Stimulated activated CD8-positive, alpha-beta memory T cell treated with anti-CD3 and anti-CD28 coated beads, Interleukin-4, amount 100 ng/mL, for 1 hour (primary cell): ENCODE measurements at places on chromosomes 2 and 18.

GRCh38 chr2:54569745-54570301, 113.7 kb downstream of the SPTBN1 start:
- DNase-seq = no peak

GRCh38 chr2:4635289-4635688, 931.9 kb downstream of the DCDC2C start:
- DNase-seq = no peak

DNA sequence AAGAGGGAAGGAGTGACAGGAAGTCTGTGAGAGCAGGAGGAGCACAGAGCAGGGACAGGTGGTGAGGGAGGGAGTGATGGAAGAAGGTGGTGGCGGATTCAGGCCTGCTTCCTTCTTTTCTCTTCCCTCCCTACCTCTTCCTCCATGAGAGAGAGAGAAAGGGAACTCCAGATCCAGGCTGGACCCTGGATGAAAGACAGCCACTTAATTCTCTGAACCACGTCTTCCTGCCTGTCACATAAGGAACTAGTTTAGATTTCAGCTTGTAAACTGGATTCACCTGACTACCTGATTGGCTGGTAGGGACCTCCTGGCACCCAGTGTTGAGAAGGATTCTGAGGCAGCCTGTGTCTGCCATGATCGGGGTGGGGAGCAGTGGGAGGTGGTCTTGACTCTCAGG, 48.9 kb downstream of the PAX8 start:
- no peak for DNase-seq

GRCh38 chr2:238711346-238711745, 136.5 kb upstream of the TWIST2 start:
- DNase-seq = no peak

DNA sequence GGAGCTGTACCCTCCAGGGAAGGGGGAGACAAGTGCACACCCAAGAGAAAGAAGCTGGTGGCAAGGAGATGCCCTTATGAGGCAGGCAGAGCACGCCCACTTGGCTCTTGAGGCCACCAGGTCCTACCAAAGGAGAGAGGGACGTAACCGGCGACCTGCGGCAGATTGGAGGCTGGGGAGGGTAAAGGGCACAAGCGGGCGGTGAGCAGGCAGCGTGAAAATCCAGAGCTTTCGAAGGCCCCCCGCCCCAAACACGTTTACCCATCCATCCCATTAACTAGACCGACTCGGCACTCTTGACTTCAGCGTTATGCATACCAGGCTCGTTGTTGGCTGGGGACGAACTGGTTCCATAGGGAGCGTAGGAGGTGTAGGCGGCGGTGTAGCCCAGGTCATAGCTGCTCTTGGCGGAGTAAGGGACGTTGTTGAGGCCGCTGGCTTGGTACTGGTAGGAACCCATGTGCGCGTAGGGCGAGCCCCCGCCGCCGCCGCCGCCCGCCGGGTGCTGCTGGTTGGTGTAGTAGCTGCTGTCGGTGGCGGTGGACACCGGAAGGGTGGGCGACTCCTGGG, 794 bp downstream of the DLX2 start:
- DNase-seq = no peak

- no peak for DNase-seq
Measured at GRCh38 chr2:187055463-187055862, 206.5 kb upstream of the ZSWIM2 start.

DNA sequence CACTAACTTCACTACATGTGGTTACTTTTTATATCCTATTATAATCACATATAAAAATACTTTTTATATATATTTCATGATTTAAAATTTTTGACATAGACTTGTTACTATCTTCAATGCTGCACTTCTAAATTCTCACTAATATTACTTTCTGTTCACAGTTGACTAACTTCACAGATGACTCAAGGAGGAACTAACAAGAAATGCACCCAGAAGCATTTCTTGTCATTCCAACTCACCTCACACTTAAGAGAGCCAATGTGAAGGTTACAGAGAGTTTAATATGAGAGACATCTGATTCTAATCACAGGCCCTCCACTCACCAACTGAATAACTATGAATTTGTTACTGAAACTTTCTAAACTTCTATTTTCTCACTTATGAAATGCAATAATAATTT, 399.8 kb upstream of the SLC8A1 start:
- no peak for DNase-seq

- no peak for DNase-seq
Measured at GRCh38 chr2:101832114-101832513, 134.6 kb downstream of the MAP4K4 start.

- no peak for DNase-seq
Measured at GRCh38 chr2:62016957-62017356, 111.5 kb downstream of the COMMD1 start.

DNA sequence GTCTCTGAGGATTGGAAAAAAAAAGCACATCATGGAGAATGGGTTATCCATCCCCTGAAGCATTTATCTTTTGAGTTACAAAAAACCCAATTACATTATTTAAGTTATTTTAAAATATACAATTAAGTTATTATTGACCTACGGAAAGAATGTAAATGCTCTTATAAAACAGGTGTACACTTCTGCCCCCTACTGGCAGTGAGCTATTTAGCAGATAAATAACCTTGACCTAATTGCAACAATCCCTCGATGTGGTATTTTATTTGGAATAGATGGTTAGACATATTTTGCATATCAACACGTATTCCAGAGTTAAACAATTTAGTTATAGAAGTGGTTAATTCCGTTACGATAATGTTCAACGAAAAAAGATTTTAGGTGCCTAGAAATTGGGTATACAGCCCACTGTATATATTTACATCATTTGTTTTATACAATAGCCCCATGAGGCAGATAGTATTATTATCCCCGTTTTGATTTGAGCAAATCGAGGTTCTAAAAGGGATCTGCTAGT, 9.1 kb upstream of the DAW1 start:
- no peak for DNase-seq

DNA sequence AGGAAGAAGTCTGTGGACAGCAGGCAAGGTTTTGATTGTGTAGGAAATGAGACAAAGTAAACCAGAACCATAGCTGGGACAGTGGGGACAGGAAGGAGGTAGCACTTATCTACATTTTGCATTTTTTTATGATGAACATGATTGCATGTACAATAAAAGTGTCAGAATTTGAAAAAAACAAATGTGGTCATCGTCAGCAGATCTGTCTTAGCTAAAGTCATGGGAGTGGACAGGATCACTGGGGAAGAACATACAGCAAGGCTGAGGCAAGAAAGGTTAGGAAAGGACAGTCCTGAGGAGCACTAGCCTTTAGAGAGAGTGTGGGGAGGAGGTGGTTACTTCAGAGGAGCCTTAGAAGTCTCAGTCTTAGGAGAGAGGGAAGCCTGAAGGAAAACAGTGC, 35.1 kb upstream of the SLC14A2 start:
- no peak for DNase-seq

- no peak for DNase-seq
Measured at GRCh38 chr2:2230433-2230817, 100.7 kb downstream of the MYT1L start.

DNA sequence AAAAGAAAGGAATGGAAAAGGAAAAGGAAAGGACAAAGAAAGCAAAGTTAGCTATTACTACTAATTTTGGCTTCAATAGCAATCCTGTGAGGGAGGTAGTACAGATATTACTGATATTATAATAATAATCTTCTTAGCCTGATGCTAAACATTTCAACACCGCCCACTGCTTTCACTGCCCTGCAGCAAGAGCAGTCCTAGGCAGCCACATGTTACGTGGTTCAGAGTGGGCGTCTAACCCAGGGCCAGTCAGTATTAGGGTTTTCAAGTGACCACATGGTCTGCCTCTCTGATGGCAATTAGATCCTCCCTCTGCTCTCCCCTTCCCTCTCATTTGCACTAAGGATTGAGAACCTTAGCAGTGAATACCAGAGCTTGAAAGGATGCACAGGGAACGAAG, 83.7 kb upstream of the ZNF397 start:
- no peak for DNase-seq

- DNase-seq = no peak
Measured at GRCh38 chr2:167489325-167489724, 601.0 kb downstream of the XIRP2 start.

GRCh38 chr2:190693533-190694232, 44.8 kb downstream of the NAB1 start:
- DNase-seq = no peak

DNA sequence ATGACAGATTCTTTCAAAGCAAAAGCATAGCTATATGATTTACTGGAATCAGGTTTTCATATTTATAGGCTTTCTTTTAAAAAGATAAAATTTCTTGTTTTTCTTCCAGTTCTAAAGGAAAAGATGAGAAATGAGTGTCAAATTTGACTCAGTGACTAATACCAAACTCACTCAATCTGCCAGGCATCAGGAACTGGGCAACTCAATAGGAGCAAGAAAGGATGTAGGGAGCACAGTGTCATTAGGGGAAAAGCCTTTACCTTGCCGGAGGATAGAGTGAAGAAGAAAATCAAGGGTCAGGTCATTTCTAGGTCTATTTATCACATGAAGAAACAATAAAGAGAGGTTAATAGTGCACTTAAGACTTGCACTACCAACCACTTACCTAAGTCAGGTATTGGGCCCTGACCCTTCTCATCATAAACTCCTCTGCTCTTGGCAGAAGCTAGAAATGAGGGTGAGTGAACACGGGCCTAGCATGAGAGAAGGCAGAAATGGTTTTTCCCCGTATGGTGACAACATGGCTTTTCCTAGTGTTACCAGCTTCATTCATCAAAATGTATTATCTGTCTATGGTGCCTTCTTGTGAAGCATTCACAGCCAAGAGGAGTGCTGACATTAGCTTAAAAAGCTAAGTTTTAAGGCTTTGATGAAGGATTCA, 151.0 kb downstream of the ARHGAP15 start:
- no peak for DNase-seq

GRCh38 chr2:39435741-39436591, 1.1 kb downstream of the MAP4K3 start:
- no peak for DNase-seq

DNA sequence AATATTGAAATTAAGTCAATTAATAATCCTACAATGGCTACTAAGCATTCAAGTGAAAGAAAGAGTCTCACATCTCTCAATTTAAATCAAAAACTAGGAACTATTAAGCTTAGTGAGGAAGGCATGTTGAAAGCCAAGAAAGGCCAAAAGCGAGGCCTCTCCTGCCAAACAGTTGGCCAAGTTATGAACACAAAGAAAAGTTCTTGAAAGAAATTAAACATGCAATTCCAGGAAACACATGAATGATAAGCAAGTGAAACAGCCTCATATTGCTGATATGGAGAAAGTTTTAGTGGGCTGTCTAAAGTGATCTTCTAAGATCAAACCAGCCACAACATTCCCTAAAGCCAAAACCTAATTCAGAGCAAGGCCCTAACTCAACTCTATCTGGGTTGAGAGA, 11.8 kb downstream of the RDH14 start:
- DNase-seq = no peak

GRCh38 chr18:6750411-6750810, 20.9 kb downstream of the ARHGAP28 start:
- no peak for DNase-seq

DNA sequence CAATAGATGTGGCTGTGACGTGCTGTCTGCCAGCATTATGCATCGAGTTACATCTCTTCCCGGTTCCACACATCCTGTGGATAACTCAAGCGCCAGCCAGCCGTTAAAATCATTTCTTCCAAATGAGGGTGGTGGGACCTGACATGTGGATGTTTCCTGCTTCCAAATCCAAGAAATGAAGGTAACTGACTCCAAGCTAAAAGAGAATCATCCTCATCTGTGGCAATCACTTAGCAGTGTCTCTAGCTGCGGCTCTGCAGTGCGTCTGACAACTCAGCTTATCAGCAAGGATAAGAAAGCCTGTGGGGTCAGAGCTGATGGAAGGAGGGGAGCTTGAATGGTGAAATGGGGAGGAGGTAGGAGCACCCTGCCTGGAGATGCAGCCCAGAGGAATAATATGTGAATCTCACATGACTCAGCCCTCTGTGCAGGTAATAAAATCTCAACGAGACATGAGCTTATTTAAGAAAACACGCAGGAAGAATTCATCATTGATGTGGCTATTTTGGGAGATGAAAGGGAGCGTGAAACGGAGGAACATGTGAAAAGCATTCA, 382.2 kb upstream of the TRIB2 start:
- no peak for DNase-seq

- no peak for DNase-seq
Measured at GRCh38 chr2:241036964-241037421, 38.6 kb downstream of the SNED1 start.

- DNase-seq = no peak
Measured at GRCh38 chr18:45993438-45993837, 26.3 kb upstream of the EPG5 start.

GRCh38 chr2:239224955-239225354, 175.9 kb downstream of the HDAC4 start:
- DNase-seq = no peak

GRCh38 chr18:66083078-66083477, 332.3 kb downstream of the CDH7 start:
- DNase-seq = no peak

DNA sequence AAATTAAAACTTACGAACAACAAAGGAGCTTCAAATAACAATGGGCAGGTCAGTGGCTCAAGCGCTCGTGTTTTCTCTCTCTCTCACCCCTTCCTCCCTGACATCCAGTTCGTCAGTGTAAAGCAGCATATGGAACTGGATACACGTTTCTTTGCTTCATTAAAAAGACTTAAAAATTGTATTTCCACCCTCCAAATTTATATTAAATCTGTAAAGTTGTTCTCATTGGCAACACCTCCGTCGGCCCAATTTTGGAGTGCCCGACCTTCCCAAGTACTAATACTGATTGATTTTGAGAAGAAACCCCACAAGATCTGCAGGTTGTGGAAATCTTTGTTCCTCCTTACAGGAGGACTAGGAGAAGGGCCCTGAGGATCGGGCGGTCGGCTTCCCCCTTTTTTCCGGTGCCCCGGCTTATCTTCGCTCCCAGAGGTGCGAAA, 2.2 kb downstream of the TBR1 start:
- no peak for DNase-seq

GRCh38 chr2:218474527-218474926, 55.6 kb downstream of the VIL1 start:
- DNase-seq = no peak
